Memory B cell (primary cell): ENCODE measurements at places on chromosomes 7 and 10.

DNA sequence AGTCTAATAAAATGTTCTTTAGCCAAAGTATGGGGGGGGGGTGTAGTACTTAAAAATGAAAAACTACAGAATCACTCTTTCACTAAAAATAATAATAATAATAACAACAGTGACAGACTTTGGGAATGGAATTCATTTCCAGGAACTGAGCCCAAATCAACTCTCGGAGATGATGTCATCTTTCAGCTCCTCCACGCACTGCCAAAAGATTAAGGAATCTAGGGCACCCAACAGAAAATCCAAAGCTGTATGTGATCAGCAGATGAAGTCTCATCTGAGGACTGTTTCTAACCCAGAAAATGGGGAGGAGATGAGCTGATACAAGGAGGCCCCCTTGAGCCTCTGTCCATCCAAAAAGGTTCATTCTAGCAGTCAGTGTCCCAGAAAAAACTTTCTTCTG, 54.5 kb downstream of the GRB10 start:
- no peak for DNase-seq

DNA sequence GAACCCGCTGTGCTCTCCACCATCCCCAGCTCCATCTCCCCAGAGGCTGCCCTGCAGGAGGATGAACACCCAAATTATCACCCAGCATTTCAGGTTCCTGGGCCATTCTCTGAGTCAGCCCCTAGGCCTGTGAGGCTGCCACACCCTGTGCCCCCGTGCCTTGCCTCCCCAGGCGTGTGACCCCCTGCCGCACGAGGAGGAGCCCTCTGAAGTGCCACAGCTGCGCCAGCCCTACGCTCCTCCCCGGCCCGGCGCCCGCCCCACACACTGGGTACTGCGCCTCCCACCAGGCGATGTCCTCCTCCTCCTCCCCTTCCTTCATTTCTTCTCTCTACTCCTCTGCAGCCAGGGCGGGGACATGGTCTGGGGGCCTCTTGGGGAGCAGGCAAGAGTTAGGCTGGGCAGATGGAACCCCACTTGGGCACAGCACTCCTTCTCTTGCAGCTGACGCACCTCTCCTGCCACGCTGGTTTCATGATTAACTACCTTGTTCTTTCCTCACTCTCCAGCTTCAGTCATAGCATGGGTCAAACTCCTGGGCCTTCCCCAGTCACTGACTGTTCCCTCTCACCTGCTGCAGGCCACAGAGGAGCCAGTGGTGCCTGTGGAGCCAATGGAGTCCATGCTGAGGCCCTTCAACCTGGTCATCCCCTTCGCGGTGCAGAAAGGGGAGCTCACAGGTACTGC, 12.7 kb upstream of the ATP6V1F start:
- DNase-seq: no peak

DNA sequence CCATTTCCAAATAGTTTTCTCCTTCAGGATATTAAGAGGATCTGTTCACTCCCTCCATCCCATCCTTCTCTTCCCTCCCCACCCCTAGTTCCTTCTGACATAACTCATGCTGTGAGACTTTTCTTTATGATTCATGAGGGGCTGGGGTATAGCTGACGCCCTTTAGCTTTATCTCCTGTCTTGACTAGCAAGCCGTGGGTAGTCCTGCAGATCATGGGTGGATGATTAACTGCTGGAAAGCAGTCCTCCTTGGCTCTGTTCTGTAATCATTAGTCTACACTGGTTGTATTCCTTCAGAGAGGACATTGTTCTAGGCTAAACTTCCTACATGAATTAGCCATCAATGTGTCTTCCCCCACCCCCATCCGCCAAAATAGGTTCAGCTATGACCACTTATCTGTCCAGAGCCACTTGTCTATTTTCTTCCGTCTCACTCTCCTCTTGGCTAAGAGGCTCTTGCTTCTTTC, 135.4 kb downstream of the LRRC4 start:
- DNase-seq: no peak

DNA sequence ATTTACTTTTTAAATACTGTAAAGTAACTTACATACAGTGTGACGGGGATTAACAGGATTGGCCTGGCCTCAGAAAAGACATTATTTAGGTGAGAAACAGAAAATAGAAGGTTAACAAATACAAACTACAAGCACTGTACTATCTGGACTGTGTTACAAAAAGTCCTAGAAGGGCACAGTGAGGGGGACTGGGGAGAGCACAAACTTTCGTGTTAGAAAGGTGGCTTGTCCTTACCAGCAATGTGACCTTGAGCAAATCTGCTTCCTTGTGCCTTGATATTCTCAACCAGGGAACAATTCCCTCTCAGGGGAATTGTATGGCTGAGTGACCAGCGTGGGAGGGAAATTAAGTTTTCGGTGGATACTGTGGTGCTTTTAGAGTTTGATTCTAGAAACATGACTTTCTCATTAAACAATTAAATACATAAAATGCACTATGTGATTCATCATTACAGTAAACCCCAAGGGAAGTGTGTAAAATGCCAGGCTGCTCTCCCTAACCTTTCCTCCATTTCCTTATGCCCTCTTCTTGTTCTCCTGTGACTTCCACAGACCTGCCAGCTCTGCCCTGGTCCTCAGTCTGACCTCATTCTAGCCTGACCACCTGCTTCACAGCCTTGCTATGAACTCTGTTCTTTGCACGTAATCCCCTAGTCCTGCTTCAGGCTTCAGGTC, 57.7 kb downstream of the OSBPL3 start:
- no peak for DNase-seq

DNA sequence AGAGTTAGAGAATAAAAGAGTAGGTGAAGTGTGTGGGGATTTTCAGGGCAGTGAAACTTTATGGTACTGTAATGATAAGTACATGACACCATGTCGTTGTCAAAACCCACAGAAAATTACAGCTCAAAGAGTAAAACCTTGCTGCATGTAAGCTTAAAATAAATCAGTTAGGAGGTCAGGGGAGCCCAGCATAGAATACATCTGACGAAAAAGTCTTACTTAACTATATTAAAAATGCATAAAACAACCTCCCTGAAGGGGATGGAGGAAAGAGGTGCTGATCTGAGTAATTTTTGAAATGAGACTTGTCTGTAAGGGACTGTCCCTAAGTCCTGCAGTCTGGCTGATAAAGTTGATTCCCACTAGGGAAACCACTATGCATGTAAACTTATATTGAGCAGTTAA, 49.8 kb upstream of the AKR1E2 start:
- no peak for DNase-seq

GRCh38 chr7:105806592-105807447, 69.6 kb downstream of the ATXN7L1 start:
- DNase-seq: no peak
